ENCODE measurements at places on chromosomes 12 and 14. TPM values are rescaled to one million over a fixed set of nuclear protein-coding genes. Genes with fewer than 3 reads are reported as not detected.

DNA sequence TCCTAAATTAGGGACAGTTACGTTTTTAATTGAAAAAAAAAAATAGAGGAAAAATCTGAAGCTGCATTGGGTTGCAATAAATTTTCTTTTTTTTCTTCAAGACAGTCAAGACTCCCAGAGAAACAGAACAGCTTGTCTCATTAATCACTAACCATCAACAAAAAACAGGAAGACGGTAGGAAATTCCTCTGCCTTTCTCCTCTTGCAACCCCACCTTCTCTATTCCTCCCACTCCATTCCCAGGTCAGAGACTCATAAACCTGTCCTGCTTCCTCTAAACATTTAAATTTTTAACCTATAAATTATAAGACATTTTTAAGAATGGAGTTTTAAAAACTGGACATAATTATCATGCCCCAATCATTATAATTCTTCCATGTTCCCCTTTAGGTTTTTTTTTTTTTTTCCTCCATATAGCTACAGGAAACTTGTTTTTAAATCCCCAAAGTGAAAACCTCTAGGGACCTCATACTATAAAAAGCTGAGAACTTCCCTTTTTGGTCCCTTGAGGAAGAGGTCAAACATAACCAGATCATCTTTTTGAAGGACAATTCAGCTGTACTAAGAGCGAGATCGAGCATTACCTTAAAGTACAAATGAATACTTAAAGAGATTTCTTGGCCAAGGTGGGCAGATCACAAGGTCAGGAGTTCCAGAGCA is 36.0 kb downstream of the CPM start:
- H3K4me3 ChIP-seq = no peak overlapping the region
- H3K27me3 ChIP-seq = no peaks in the 10 kb centered on the region
- no peaks in the 10 kb centered on the region for H3K36me3 ChIP-seq
- H3K4me1 ChIP-seq = peaks cover 4% of the 10 kb centered on the region
- H3K27ac ChIP-seq = no peak overlapping the region

PELI2 gene
- total RNA-seq = 9.0 TPM

RPS6KL1 gene
- total RNA-seq = 6.3 TPM

DNA sequence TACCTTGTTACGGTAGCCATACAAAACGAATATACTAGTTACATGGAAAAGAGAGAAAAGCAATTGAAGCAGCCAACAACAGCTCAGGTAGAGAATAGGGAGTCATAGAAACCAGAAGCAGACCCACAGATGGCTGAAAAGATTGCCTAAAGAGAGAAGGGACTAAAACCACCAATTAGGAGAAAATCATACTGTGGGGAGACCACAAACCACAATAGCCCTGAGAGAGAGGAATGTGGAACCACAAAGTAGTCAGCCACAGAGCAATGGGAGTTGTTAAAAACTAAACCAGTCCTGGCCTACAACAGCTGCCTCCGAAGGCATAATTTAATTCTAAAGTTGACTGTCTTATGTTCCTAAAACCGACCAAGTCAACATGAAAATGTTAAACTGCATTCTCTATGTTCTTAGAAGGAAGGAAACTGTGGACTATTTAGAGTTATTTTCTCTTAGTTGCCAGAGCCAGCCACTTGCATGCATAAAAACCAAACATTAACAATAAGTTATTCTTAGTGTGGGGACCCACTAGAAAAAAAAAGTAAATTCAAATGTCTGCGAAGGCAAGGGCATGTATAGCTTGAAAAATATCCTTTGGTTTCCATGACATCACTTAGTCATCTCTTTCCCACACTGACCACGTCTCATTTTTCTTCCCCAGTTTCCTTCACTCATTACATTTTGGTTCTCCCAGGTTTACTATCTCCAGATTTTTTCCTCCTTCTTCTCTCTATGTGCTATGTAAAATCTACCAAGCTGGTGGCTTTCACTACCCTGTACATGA is 398.1 kb downstream of the NOVA1 start:
- no peaks in the 10 kb centered on the region for H3K4me1 ChIP-seq
- DNase-seq = no peak
- peaks cover 8% of the 10 kb centered on the region for H3K27me3 ChIP-seq
- no peak overlapping the region for H3K4me3 ChIP-seq
- H3K36me3 ChIP-seq = no peaks in the 10 kb centered on the region

- no peak overlapping the region for H3K4me3 ChIP-seq
- H3K36me3 ChIP-seq = no peaks in the 10 kb centered on the region
- H3K27me3 ChIP-seq = peaks cover 9% of the 10 kb centered on the region
Observed at GRCh38 chr14:54173802-54174201, 217.2 kb upstream of the BMP4 start.

CLEC6A gene
- total RNA-seq = not detected

DNA sequence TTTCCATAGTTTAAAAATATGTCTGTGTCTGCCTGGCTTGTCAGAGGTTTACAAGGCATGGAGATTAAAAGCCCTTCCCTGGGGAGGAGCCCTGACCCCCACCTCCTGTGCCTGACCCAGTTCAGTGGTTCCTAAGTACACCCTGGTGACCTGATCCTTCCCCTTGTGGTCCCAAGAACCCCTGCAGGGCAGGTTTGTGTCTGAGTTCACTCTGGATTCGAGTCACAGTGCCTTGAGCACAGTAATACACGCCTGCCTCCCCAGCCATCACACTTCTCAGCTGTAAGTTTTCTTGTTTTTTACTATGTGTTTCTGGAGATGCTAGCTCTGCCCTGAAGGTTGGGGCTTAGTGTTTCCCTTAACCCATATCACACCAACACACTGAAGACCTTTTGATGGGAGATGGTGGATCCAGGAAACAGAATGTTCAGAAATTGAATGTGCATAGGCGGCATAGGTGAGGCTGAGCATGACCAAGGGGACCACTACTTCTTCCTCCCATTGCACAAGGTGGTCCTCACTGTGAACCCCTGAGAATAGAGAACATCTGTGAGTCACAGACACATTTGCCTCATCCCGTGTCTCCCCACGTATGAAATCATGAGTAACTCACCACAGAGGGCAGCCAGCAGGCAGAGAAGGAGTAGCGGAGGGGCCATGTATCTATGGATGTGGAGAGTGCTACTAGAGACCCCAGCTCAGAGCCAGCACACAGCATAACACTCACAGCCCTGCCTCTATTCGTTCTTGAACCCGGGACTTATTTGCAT is 962.9 kb downstream of the TMEM121 start:
- no peaks in the 10 kb centered on the region for H3K4me1 ChIP-seq
- no peaks in the 10 kb centered on the region for H3K36me3 ChIP-seq
- H3K27ac ChIP-seq = no peak overlapping the region

GRCh38 chr12:27095346-27095745 is 13.0 kb upstream of the C12orf71 start:
- H3K27me3 ChIP-seq = no peaks in the 10 kb centered on the region
- H3K4me3 ChIP-seq = no peak overlapping the region
- H3K4me1 ChIP-seq = no peaks in the 10 kb centered on the region
- no peaks in the 10 kb centered on the region for H3K36me3 ChIP-seq
- H3K27ac ChIP-seq = no peak overlapping the region

TSPAN11 gene
- not detected for total RNA-seq

DNA sequence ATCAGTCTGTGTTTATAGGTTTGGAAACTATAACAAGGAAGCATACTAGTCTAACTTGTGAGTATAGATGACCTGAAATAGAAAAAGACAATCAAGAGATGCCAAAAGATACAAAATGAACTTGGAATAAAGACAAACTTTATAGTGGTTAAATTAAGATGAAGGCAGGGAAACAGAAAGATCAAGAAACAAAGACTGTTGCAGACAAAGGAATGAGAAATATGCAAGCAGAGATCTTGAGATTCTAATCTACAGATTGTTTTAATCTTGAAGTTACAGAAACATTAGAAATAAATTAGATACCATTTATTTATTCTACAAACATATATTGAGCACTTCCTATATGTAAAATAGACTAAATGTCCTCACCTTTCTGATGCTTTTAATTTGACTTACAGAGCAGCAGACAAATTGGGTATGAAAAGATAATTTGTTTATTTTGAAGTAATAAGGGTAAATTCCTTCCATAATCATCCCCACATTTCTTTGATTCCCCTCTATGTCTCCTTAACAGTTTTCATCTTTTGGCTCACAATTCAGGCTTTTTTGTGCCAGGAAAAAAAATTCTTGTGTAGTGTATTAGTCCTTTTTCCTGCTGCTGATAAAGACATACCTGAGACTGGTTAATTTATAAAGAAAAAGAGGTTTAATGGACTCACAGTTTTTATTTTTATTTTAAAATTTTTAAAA is 134.4 kb downstream of the KITLG start:
- no peaks in the 10 kb centered on the region for H3K4me1 ChIP-seq
- no peak for DNase-seq
- no peak overlapping the region for H3K27ac ChIP-seq
- H3K27me3 ChIP-seq = no peaks in the 10 kb centered on the region

GRCh38 chr14:49999146-49999761 is 106.4 kb downstream of the ARF6 start:
- no peaks in the 10 kb centered on the region for H3K27me3 ChIP-seq
- H3K27ac ChIP-seq = peak overlapping the region; percentile 100
- DNase-seq = peak; percentile 61
- peaks cover 66% of the 10 kb centered on the region for H3K4me1 ChIP-seq
- no peak overlapping the region for H3K4me3 ChIP-seq
- H3K36me3 ChIP-seq = no peaks in the 10 kb centered on the region

KRT81 gene
- total RNA-seq = 0.30 TPM

NRXN3 gene
- not detected for total RNA-seq

GRCh38 chr12:122842505-122843405 is 7.5 kb downstream of the HIP1R start:
- peaks cover 2% of the 10 kb centered on the region for H3K36me3 ChIP-seq
- H3K27ac ChIP-seq = no peak overlapping the region
- DNase-seq = no peak
- no peak overlapping the region for H3K4me3 ChIP-seq
- H3K27me3 ChIP-seq = no peaks in the 10 kb centered on the region

DNA sequence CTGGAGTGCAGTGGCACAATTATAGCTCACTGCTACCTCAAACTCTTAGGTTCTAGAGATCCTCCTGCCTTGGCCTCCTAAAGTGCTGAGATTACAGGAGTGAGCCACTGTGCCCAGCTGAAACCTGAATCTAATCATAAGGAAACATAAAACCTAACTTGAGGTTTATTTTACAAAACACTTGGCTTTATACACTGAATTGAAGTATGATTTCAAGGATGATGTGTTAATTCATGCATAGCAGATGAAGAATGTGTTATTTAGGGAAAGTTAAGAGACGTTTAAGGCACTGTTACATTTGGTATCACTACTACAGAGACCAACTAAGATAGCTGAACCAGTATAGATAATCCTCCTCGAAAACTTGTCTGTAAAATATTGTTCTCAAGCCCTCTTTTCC is 6.4 kb downstream of the DICER1 start:
- no peak overlapping the region for H3K27ac ChIP-seq
- H3K4me1 ChIP-seq = peaks cover 37% of the 10 kb centered on the region
- H3K36me3 ChIP-seq = peaks cover 4% of the 10 kb centered on the region

BDKRB1 gene
- total RNA-seq = not detected

- DNase-seq = no peak
- no peaks in the 10 kb centered on the region for H3K4me1 ChIP-seq
- no peaks in the 10 kb centered on the region for H3K27me3 ChIP-seq
- H3K36me3 ChIP-seq = no peaks in the 10 kb centered on the region
Observed at GRCh38 chr12:42510823-42511222, 78.7 kb downstream of the PRICKLE1 start.

WNT1 gene
- 0.70 TPM for total RNA-seq

SLC10A1 gene
- not detected for total RNA-seq

DNA sequence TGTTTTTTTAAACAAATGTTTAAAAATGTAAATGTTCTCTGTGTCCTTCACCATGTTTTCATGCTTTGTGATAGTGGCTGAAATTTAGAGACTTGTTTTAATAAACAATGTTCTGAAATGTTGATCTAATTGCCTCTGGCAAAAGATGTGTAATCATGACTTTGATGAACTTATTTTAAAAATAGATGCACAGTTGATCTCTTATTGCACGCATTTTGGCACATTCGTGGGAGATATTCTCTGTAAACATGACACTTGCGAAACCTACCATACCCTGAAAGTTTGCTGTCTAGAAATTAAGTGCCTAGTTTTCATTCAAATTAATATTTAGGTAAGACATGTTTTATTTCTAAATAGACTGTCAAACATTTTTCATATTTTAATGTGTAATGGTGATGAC is 119.7 kb upstream of the DNM1L start:
- no peak overlapping the region for H3K4me3 ChIP-seq
- H3K27ac ChIP-seq = no peak overlapping the region
- no peak for DNase-seq

GRCh38 chr12:131188131-131189050 is 234.7 kb downstream of the ADGRD1 start:
- DNase-seq = no peak
- H3K4me1 ChIP-seq = no peaks in the 10 kb centered on the region
- H3K27me3 ChIP-seq = no peaks in the 10 kb centered on the region
- no peaks in the 10 kb centered on the region for H3K36me3 ChIP-seq

CISTR gene
- not detected for total RNA-seq

GRCh38 chr12:70040141-70040540 is 203.1 kb upstream of the CNOT2 start:
- no peak overlapping the region for H3K4me3 ChIP-seq
- no peaks in the 10 kb centered on the region for H3K36me3 ChIP-seq
- DNase-seq = no peak
- no peaks in the 10 kb centered on the region for H3K27me3 ChIP-seq
- no peak overlapping the region for H3K27ac ChIP-seq

GRCh38 chr12:27226407-27226929 is 17.6 kb upstream of the STK38L start:
- peaks cover 3% of the 10 kb centered on the region for H3K27me3 ChIP-seq
- no peak overlapping the region for H3K4me3 ChIP-seq
- no peak overlapping the region for H3K27ac ChIP-seq
- DNase-seq = no peak
- H3K4me1 ChIP-seq = no peaks in the 10 kb centered on the region
- H3K36me3 ChIP-seq = no peaks in the 10 kb centered on the region

GRCh38 chr12:73361864-73362230 is 1089.7 kb downstream of the TRHDE start:
- no peak for DNase-seq
- no peaks in the 10 kb centered on the region for H3K27me3 ChIP-seq
- no peak overlapping the region for H3K4me3 ChIP-seq

DNA sequence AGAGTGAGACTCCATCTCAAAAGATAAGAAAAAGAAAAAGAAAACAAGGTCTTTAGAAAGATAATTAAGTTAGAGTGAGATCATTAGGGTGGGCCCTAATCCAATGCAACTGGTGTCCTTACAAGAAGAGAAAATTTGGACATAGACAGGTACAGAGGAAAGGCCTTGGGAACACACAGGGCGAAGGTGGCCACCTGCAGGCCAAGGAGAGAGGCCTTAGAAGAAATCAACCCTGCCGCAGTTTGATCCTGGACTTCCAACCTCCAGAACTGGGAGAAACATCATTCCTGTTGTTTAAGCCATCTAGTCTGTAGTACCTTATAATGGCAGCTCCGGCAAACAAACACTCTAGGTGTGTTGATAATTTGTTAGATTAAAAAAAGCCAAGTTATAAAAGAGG is 491.9 kb downstream of the MED13L start:
- no peak overlapping the region for H3K4me3 ChIP-seq
- H3K36me3 ChIP-seq = no peaks in the 10 kb centered on the region
- no peak for DNase-seq

DNA sequence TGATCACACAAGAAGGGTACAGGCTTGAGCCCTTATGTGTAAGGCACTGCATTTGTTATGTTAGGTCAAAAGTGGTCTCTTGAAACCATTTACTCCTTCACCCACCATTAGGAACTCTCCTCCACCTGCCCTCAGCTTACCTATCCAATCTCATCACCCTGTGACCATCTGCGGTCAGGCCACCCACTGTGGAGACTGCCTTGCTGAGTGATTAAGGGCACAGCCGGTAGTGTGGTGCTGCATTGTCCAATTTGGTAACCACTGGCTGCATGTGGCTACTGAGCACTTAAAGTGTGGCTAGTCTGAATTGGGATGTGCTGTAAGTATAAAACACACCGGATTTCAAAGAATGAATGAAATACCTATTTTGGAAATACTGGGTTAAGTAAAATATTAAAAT is 177.1 kb upstream of the PARP11 start:
- no peak for DNase-seq
- no peaks in the 10 kb centered on the region for H3K27me3 ChIP-seq
- no peaks in the 10 kb centered on the region for H3K4me1 ChIP-seq

AMDHD1 gene
- total RNA-seq = 2.6 TPM

All from T-cell (primary cell).